AG20443 (cell line): ENCODE measurements at places on chromosomes 7 and 10.
A peak's percentile ranks its signal among the peaks of the same experiment; 100 is the strongest.

GRCh38 chr10:72048450-72049124, 39.8 kb downstream of the SPOCK2 start:
- DNase-seq = peak; percentile 93

- no peak for DNase-seq
Measured at GRCh38 chr7:145909991-145910513, 206.5 kb upstream of the CNTNAP2 start.

DNA sequence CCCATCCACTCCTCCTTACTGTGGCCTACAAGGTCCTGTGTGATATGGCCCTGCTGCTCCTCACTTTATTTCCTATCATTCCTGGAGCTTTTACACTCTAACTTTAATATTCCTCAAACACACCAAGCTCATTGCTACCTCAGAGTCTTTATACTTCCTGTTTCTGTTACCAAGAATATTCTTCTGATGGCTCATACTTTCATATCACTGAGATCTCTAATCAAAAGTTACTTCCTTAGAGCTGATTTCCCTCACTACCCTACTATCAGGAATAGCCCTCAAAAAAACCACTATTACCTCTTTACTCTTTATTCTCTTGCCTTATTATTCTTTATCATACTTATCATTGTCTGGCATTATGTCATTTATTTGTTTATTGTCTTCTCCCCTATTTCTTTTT, 5.8 kb upstream of the PPP3CB start:
- DNase-seq = no peak

GRCh38 chr10:4981722-4982471, 18.7 kb downstream of the AKR1C1 start:
- DNase-seq = no peak

DNA sequence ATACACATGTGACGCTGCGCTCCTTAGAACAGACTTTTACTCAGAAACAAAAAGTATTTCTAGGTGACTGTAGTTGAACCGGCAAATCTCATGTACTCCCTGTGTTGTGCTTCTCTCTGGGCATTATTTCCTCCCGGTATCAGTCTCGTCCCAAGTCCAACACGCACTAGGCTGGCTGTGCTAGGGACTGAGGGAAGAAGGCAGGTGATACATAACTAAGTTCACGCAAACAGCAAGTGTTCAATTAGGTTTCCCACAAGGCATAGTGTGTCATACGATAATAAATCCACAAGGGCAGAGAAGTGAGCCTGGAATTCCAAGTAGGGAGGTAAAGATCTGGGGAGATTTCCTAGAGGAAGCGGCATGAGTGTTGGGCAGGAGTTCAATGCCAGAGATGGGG, 20.4 kb downstream of the FAM53B start:
- DNase-seq = no peak

DNA sequence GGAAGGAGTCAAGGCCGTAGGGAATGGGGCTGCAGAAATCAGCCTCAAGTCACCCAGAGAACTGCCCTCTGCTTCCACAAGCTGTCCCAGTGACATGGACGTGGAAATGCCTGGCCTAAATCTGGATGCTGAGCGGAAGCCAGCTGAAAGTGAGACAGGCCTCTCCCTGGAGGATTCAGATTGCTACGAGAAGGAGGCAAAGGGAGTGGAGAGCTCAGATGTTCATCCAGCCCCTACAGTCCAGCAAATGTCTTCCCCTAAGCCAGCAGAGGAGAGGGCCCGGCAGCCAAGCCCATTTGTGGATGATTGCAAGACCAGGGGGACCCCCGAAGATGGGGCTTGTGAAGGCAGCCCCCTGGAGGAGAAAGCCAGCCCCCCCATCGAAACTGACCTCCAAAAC, 50.2 kb upstream of the PDCD4 start:
- no peak for DNase-seq

- no peak for DNase-seq
Measured at GRCh38 chr7:24885305-24885704, 94.7 kb downstream of the OSBPL3 start.
